ENCODE measurements at places on chromosomes 6 and 20.

GRCh38 chr6:56848105-56848504 lies 106.8 kb upstream of the BEND6 start:
- no peak for DNase-seq

GRCh38 chr6:23413327-23414050 lies 712.5 kb upstream of the NRSN1 start:
- DNase-seq = no peak

GRCh38 chr6:1873781-1874180 lies 264.1 kb downstream of the FOXC1 start:
- DNase-seq = no peak

- no peak for DNase-seq
Observed at GRCh38 chr6:159945801-159946392, 23.0 kb upstream of the IGF2R start.

DNA sequence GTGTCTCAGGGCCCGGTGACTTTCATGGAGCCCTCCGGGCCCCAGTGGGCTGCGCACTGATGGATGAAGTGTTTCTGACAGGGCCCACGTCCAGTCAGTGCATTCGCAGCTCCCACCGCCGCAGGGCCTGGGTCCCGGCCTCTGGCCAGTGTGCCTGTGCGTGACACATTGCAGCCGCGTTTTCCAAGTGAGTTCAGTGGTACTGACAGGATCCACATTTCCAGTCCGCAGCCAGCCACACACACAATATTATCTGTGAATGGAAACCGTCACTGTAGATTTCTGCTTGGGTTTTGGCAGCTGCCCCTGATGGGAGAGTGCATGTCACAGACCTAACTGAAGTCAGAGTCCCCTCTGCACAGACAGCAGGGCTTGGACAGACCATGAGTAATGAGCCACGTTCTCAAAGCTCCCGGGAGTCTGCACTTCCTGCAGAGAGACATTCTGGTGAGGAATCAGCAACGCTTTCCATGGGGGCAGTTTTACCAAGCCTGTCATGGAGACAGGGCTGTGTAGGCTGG lies 171.4 kb downstream of the MYLK4 start:
- DNase-seq = no peak

- DNase-seq = no peak
Observed at GRCh38 chr6:166776571-166776970, 149.5 kb upstream of the RPS6KA2 start.

- no peak for DNase-seq
Observed at GRCh38 chr6:92944132-92944531, 475.2 kb downstream of the EPHA7 start.

DNA sequence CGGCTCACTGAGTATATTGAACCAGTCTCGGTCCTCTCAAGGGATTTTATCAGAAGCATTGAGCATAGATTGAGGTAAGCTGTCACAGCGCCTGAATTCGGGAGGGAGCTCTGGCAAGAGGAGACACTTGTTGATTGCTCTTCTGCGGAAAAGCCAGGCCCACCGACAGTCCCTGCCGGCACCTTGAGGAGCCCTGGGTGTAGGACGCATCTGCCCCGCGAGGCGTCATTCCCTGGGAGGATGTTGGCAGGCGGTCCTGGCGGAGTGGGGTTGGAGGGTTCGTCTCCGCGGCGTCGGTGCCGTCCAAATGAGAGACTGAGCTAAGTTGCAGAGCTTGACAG lies 843 bp downstream of the FBXO9 start:
- DNase-seq = peak; percentile 51

GRCh38 chr6:155227046-155227445 lies 36.8 kb upstream of the CLDN20 start:
- no peak for DNase-seq

DNA sequence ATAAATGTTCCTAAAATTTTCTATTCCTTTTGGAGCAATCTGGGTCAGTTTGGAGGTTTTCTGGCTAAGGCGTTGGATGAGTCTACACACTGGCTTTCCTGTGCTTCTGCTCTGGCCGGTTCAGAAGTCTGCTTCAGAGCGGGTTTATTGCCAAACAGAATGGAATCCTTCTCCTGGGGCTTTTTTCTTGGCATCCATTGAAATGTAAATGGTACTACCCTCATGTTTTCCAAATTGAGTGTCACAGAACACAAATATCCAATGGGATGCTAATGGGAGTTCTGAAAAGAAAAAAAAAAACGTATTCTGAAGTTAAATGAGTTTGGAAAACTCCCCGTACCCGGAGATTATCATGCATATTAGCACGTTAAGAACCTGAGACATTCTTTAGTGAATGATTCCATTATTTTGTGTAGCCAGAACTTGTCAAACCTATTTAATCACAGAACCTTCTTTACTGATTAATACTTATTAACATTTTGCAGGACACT lies 930.3 kb downstream of the QKI start:
- no peak for DNase-seq

DNA sequence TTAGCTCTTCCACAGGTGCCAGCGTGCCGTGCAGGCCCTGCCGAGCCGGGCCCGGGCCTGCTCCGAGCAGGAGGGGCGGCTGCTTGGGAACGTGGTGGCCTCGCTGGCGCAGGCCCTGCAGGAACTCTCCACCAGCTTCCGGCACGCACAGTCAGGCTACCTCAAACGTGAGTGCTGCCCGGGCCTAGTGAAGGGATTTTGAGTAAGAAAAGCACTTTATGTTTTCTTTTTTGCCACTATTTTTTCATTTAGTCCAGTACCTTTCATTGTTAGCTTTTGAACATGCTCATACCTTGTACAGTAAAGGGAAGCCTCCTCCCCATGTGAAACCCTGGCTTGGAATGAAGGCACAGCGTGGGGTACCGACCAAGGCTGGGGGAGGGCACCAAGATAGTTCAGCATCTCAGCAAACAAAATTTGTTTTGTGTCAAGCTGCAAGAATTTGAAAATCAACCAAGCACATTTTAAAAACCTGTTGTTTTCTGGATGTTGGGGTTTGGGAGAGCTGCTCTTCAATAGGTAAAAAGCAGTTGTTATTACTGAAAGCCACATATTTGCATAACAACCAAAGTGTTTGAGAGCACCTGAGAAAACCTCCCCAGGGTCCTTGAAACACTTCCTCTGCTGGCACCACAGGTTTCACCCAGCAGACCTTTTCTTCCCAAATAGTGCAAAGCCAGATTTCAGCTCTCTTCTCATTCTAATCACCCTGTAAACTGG lies 18.4 kb downstream of the STX16 start:
- no peak for DNase-seq

- DNase-seq = peak; percentile 42
Observed at GRCh38 chr6:18263418-18264218, 712 bp downstream of the DEK start.

GRCh38 chr6:18323935-18324705 lies 59.8 kb upstream of the DEK start:
- DNase-seq = no peak

GRCh38 chr6:125107048-125107447 lies 46.5 kb upstream of the TPD52L1 start:
- DNase-seq = no peak

- DNase-seq = no peak
Observed at GRCh38 chr6:143773506-143774150, 69.5 kb upstream of the LTV1 start.

GRCh38 chr6:100633096-100633777 lies 168.5 kb upstream of the SIM1 start:
- no peak for DNase-seq

DNA sequence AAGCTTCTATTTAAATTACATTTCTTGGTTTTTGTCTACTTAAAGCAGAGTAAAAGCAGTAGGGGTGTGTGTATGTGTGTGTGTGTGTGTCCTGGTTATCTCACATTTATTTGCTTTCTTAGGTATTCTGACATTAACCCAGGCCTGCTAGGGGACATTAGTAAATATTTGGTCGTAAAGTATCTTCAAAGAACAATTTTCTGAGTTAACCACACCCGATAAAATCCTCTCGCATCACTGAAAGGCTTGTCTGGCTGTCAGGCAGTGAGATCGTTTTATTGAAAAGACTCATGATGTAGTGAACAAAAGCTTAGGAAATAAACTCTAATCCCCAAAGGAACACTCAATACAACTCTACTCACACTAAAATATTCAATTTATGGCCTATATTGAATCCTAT lies 77.9 kb downstream of the ZNF217 start:
- no peak for DNase-seq

DNA sequence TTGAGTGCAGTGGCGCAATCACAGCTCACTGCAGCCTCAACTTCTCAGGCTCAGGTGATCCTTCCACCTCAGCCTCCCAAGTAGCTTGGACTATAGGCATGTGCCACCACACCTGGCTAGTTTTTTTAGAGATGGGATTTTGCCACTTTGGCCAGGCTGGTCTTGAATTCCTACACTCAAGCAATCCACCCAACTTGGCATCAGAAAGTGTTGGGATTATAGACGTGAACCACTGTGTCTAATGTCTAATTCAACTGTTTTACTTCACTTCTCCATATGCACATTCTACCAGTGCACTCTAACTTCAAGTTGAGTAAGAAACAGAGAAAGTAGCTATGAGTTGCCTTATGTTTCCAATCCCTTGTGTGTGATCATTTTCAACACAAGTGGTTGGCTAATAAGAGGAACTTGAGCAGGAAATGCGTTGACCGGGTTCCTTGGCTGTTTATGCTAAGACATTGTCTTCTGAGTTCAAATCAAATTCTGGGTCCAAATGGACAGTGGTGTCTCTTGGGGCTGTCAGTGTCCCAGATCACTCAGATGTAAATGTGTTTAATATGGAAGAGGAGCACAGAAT lies 23.9 kb downstream of the ZNF337 start:
- no peak for DNase-seq

DNA sequence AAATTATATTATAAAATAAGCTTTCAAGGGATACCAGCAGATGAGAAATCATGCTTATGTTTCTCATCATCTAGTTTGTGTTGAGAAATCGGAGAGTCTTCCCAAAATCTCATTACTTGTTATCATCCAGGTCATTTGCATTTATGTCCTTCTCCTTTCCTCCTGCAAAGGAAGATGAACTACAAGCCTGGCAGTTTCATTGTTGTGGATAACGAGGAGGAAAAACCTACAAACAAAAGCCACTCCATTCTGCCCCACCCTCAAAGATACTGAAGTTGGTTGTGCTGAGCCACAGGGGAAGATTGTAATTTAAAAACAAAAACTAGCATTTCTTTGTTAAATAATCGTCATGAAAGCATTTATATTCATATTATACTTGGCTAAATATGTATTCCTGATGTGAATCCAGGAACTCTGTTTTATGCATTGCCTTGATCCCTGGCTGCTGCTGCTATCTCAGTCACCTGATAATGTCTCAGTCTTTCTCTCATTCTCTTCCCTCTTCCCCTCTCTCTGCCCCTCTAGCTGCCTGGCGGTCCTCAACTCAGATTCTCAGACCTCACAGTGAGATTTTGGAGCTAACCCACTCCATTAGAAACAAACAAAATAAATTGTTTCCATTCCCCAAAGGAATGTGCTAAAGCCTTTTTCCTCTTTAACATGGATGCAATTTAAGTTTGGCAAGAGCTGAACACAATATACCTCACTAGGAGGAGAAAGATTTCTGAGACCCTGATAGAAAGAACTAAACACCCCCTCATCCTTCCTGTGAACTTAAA lies 185.3 kb downstream of the ADAT2 start:
- DNase-seq = no peak

GRCh38 chr6:54515713-54516112 lies 207.5 kb downstream of the TINAG start:
- DNase-seq = no peak

DNA sequence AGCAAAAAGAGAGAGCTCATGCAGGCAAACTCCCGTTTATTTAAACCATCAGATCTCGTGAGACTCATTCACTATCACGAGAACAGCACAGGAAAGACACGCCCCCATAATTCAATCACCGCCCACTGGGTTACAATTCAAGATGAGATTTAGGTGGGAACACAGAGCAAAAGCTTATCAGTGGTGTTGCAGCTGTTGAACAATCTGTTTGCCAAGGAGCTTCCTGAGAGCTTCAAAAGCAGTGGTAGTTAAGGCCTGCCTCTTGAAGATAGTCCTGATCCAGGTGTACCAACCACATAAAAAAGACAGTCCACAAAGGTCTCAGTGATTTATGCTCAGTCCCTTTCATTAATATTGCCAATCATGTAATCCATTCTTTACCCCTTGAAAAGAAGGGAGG lies 269.4 kb upstream of the IRAK1BP1 start:
- DNase-seq = no peak

DNA sequence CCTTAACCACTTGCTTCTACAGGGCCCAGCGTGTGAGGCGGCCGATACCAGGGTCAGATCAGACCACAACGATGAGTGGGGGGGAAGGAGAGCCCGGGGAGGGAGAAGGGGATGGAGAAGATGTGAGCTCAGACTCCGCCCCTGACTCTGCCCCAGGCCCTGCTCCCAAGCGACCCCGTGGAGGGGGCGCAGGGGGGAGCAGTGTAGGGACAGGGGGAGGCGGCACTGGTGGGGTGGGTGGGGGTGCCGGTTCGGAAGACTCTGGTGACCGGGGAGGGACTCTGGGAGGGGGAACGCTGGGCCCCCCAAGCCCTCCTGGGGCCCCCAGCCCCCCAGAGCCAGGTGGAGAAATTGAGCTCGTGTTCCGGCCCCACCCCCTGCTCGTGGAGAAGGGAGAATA lies 2.8 kb downstream of the RING1 start:
- DNase-seq = no peak
